ENCODE measurements at places on chromosomes 12 and 14.

DNA sequence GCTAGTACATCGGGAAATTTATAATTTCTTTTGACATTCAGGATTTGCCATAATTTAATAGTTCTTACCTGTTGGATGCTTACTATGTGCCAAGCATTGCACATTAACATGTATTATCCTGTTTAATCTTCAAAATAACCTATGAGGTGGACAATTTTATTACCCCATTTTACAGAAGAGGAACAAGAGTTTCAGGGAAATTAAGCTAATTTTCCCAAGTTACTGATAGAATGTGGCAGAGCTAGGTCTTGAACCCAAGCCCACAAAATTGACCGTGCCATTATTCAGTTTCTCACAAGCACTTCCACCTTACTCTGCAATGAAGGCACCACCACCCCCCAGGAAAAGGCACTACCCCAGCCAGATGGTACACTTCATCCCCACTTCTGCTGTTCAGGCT is 161.1 kb upstream of the PLEKHG7 start:
- no peak for DNase-seq

DNA sequence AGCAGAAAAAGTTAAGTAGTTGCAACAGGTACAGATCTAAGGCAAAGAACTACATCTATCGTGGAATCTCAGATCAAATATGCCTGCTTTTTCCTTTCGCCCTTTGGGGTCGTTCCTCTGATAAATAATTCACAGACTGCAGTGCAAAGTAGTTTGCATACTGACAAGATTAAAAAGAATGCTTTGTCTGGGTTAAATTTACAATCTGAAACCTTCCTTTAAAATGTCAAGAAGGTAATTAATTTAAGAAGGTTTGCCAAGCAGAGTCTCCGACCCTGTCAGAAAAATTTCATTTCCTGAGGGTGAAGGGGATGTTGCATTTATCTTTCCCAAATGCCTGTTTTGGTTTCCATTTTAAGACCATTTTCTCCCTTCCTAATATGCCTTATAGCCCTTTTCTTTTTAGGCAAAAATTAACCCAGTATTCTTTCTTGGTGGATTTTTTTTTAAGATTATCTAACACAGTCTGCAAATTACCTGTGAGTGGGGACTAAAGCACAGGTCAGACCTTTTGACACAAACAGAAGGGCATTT is 406.9 kb downstream of the LRIG3 start:
- DNase-seq: no peak

- DNase-seq: no peak
Observed at GRCh38 chr12:53211476-53212381, 4.7 kb upstream of the ITGB7 start.

DNA sequence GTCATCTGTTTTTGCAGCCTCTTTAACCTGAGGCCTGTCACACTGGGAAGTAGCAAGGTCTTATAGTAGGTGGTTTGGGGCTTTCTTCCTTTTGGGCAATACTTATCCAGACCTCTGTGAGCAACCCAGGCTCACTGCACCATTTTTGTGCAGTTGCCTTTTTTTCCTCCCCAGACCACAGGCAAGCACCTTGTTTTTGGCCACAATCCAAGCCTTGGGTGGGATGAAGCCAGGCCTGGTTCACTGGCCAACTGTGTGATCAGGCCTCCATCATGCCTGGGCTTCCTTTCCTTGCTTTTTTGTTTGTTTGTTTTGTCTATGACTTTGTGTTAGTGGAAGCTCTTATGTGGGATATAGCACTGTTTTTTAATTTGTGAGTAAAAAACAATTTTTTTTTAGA is 71.7 kb downstream of the DNAH10 start:
- DNase-seq: no peak

DNA sequence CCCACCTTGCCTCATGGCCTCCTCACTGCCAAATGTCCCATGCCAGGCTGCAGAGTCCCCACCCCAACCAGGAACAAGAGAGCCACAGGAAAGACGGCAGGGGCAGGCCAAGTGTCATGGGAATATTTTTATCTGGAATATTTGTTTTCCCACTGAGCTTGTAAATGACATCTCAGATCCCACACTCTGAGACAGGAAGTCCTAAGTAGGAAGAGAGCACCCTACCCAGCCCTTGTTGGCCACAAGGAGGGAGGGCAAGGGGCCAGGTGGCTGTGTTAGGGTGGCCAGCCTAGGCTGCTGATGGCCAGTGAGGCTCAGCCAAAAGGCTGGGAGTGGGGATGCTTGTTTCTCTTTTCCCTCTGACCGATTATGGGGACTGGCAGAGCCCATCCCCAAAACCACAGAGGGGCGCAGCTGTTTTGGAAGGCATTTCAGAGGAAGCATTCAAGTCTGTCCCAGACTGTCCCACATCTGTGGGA is 7.7 kb upstream of the MEG3 start:
- DNase-seq: no peak

All from NCI-H1694 treated with DMSO at 0.1 percent for 48 hours (cell line).